ENCODE measurements at places on chromosomes 7 and 10.

GRCh38 chr10:28545967-28546644, 13.2 kb downstream of the WAC start:
- DNase-seq, result no peak

DNA sequence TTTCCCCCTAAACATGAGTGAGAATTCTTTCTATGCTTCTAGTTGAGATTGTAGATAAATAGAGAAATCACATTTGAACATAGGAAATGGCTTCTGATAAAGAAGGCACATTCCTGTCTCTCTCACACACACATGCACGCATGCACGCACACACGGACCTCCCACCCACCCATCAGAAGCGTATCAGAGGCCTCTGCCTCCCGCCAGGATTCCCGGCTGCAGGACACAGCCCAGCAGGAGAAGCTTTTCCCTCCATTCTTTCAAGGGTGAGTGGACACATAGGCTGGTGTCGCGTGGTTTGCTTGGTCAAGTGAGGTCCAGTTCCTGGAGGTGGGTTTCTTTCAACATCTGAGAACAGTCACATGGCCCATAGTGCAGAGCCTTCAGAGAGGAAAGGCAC, 34.2 kb downstream of the KLF6 start:
- no peak for DNase-seq

GRCh38 chr7:134446446-134446845, 12.5 kb downstream of the AKR1B1 start:
- no peak for DNase-seq

GRCh38 chr7:87458148-87458547, 17.3 kb downstream of the ABCB4 start:
- no peak for DNase-seq

DNA sequence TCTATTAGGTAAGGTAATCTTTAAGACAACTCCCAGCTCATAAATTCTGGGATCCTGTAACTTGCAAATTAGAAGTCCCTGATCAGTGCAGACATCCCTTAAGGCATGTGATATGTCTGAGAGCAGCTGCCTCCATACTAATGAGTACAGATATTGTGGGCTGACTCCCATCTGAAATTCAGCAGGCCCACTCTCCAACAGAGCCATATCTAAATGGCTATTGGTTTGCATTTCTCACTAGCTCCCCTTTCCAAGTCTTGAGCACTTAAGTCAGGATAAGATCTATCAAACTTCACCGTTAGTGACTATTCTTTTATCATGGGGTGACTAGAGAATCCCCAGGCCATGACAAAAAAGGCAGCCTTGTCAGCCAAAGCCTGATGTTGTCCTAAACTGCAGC, 785.4 kb downstream of the IPMK start:
- no peak for DNase-seq
